ENCODE measurements at places on chromosomes 12 and 14.

DNA sequence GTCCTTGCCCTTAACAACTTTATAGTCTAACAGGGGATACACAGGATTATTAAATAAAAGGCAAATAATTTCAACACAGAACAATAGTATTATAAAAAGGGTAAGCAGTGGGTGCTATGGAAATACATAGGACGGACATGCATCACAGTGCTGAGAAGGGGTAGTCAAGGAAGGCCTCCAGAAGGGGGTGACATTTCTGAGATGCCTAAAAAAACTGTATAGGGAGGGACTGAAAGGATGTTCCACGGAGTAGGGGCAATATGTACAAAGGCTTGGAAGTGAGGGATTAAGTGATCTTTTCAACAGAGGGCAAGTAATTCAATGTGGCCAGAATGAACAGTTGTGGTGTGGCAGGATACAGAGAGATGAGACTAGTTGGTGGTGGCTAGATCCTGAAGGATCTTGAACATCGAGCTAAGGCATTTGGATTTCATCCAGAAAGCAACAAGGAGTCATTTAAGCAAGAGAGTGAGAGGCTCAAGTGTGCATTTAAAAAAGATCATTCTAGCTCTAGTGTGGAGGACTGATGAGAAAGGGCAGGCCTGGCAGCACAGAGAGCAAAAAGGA lies 8.9 kb upstream of the ATP5MC2 start:
- DNase-seq, result no peak

- no peak for DNase-seq
Observed at GRCh38 chr14:89110110-89110509, 285.7 kb downstream of the TTC8 start.

DNA sequence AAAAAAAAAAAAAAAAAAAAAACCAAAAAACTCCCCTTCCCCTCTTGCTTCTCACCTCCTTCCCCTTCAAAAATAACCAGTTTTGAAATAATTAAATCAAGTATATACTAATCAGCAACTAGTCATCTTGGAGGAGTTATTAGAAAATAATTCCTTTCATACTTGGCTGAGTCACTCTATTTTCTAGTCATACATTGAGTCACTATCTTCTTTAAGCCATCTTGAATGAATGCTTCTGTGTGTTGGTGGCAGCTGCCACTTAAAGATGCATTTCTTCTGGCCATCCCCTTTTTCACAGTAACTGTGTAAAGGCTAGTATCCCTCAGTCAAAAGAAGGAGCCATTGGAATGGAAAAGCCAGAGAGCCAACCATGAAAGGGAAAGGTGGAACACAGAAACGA lies 84.2 kb upstream of the TMEM263 start:
- no peak for DNase-seq

- no peak for DNase-seq
Observed at GRCh38 chr12:2212537-2212936, 159.8 kb downstream of the CACNA1C start.

DNA sequence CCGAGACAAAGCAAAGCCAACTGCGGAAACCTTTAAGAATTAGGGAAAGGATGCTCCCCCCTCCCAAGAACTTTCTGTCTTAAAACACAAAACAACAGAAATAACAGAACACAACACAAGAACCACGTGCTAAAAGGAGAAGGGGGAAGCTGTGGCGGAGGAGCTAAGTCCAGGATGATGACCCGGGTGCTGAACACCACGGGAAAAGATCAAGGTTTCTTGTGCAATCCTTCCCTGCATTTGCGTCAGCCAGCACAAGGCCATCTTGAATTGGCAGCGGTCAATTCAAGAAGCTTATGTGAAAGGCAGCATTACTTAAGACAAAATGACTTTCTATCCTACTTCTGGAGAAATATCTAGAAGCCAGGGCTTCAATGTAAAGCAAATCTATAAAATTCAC lies 11.0 kb upstream of the CREBL2 start:
- DNase-seq, result no peak

Data from stimulated activated CD8-positive, alpha-beta memory T cell treated with anti-CD3 and anti-CD28 coated beads, Interleukin-15, amount 100 ng/mL, for 4 hours (primary cell).